Nucleus accumbens (tissue), 56 donors: ENCODE measurements at places on chromosomes 16 and 17.

- no peak for DNase-seq
These were observed 1.8 kb upstream of the JMJD8 start for GRCh38 chr16:685967-686366.

- no peak for DNase-seq
These were observed 2.0 kb downstream of the RHBDF2 start for GRCh38 chr17:76499267-76499667.

GRCh38 chr17:71109697-71110096 lies 940.4 kb downstream of the KCNJ2 start:
- DNase-seq = no peak

DNA sequence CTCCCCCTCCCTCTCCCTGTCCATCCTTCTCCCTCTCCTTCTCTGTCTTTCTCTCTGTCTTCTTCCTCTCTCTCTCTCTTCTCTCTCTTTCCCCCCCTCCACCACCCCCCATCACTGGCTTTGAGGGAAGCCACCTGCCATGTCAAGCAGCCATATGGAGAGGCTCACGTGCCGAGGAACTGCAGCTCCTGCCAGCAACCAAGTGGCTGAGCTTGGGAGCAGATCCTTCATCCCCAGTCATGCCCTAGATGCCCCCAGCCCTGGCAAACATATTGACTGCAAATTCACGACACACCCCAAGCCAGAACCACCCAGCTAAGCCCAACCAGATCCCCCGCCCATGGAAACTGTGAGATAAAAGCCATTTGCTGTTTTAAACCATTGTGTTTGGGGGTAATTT lies 40.9 kb upstream of the RBFOX3 start:
- no peak for DNase-seq

DNA sequence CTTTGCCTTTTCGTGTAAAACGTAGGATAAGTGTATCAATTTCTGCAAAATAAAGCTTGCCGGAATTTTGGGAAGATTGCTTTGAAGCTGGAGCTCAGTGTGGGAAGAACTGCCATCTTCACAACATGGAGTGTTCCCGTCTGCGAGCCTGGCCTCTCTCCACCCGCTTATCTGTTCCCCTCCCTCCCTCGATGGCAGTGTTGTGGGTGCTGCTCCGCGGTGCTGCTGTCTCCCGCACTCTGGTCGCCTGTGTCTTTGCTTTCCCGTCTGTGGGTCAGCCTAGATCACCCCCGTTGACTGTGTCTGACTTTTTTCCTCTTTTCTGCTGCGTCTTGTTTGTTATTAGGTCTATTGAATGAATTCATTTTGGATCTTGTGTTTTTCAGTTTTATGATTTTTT lies 17.0 kb downstream of the ACSF3 start:
- no peak for DNase-seq

DNA sequence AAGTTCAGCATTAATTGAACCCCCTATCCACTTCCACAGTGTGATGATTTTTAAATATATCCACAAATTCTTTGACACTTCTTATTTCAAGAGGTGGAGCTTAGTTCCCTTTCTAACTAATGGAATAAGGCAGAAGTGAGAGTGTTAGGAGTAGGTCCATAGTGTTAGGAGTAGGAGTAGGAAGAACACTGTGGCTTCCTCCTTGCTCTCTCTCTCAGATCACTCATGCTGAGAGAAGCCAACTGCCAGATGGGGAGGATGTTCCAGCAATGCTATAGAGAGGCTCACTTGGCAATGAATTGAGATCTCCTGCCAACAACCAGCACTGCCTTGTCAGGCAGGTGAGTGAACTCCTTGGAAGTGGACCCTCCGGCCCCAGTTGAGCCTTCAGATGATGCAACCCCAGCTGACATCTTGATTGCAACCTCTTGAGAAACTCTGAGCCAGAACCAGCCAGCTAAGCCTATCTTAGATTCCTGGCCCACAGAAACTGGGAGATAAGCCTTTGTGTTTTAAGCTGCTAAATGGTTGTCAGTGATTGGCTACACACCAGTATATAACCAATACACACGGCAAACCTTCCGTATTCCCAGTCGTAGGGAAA lies 44.3 kb downstream of the SPECC1 start:
- no peak for DNase-seq

DNA sequence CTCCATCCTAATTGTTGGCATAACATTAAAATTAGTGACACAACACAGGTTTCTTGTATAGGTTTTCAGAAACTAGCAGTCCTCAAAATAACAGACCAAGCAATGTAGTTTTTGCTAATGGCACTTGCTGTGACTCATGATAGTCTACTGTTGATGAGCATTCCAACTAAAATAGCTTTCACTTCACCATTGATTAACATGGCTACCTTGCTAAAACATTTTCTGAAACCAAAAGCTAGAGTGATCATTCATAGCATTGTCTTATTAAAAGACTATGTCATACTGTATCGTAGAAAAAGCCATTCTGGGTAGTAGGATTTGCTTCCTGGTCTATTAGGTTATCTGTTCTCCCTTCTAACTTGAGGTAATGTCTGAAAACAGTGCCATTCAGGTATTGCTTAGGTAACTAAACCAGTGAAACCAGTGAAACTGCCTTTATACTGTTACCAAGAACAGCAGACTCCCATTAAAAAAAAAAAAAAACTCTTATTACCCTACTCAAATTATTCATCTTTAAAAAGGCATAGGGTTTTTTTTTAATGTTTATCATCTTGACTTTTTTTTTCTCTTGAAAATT lies 2.5 kb upstream of the CLTC start:
- no peak for DNase-seq

DNA sequence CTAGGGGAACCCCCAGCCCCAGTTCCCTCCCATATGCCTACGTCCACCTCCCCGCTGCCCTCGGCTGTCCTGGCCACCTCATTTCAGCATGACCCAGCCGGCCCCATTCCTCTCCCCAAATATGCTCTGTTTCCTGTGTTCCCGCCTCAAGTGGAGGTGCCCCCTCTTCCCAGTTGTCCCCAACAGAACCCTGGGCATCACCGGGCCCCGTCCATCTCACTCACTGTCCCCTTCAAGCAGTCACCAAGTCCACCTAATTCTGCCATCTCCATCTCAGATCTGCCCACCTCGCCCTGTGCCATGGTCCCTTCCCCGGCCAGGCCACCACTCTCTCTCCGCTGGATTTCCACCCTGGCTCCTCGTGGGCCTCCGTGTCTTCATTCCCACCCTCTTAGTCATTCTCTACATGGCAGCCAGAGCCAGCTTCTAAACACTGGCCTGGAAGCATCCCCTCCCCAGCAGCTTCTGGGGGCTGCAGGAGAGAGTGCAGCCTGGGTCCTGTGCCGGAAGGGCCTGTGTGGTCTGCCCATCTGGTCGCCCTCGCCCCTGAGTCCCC lies 12.8 kb downstream of the CDK3 start:
- no peak for DNase-seq

DNA sequence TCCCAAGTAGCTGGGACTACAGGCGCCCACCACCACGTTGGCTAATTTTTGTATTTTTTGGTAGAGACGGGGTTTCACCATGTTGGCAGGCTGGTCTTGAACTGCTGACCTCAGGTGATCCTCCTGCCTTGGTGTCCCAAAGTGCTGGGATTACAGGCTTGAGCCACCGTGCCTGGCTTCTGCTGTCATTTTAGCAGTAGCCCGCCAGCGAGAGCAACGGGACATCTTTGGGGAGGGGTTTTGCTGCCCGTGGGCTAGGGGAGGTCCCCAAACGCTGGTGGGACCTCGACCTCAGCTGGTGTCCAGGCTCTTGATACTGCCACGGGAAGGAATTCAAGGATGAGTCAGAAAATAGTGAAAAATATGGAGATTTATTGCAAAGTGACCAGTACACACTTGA lies 108.1 kb upstream of the CACNG5 start:
- DNase-seq = no peak

DNA sequence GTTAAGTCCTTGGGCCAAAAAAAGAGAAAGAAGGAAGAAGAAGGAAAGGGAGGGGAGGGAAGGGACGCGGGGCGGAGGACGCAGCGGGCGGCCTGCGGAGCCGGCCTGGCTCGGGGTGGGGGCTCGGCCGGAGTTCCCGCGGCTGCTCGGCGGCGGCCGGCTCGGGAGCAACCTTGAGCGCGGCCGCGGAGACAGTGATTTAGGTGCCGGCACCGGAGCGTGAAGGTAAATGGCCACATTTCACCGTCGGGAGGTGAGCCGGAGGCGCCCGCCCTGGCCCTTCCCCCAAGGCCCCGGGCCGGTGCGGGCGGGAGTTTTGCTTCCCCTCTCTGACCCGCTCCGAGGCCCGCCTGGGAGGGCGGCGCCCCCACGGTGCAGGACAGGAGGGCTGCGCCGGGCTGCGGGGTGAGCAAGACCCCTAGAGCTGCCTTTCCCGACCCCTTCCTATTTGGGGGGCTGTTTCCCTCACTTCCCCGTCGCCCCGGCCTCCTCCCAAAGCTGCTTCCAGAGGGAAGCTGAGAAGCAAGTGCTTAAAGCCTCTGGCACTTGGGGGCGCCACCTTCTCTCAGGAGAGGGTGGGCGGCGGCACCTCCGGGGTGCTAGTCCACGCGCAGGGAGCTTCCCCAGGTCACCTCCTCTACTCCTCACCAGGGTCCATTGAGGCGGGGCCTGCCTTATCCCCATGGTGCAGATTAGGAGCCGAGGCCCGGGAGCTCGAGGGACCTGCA lies 56.5 kb downstream of the MRM1 start:
- DNase-seq = no peak

- peak; percentile 40 for DNase-seq
These were observed 11.0 kb downstream of the CYB561 start for GRCh38 chr17:63434951-63435571.

- DNase-seq = no peak
These were observed 118.1 kb downstream of the IRX5 start for GRCh38 chr16:55048745-55049144.

DNA sequence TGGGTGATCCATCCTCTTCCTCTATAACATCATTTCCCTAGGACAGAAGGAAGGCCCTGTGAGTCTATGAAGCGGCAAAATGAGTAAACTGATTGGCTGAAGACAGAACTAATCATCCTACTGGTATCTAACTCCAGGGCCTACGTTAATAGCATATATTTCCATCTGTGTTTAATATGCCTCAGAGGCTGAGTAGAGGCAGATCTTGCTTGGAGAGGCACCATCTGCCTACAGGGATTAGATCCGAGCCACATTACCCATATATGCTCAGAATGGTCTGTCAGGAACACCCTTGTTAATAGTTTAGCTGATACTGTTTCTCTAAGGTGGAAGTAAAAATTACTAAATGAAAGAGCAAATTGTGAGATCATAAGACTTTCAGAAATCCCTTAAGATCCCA lies 13.2 kb upstream of the FOXJ1 start:
- DNase-seq = no peak

GRCh38 chr17:42848093-42848492 lies 2.9 kb upstream of the AOC3 start:
- no peak for DNase-seq

GRCh38 chr16:71179569-71179968 lies 51.0 kb downstream of the HYDIN start:
- no peak for DNase-seq

- DNase-seq = no peak
These were observed 21.1 kb downstream of the ACSM1 start for GRCh38 chr16:20676268-20676825.

- no peak for DNase-seq
These were observed 1.0 kb downstream of the IL27 start for GRCh38 chr16:28505489-28506137.

GRCh38 chr17:27590864-27591263 lies 40.1 kb upstream of the LGALS9 start:
- no peak for DNase-seq

- DNase-seq = no peak
These were observed 331.5 kb downstream of the HAPSTR1 start for GRCh38 chr16:9422762-9423513.
